ENCODE measurements at places on chromosomes 12 and 14.

GRCh38 chr14:104352493-104353220 is 214.3 kb downstream of the KIF26A start:
- DNase-seq, result no peak

- no peak for DNase-seq
Observed at GRCh38 chr14:80669426-80669825, 272.1 kb downstream of the CEP128 start.

GRCh38 chr12:130611026-130611905 is 104.8 kb downstream of the RIMBP2 start:
- no peak for DNase-seq

DNA sequence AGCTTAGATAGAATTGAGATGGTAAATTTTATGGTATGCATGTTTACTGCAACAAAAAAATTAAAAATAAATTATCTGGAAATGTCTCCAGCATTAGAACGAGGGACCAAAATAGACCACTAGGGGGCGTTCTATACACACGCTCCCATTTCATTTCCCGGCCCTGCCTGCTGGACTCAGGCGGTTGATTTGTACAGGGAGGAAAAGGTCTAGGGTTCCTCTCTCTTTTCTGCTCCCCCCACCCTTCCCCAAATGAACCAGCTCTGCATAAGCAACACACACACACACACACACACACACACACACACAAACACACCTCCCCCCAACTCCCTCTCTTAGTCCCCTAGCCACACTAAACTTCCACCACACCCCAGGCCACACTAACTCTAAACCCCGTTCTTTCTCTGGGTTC is 7.8 kb upstream of the DTX1 start:
- peak; percentile 76 for DNase-seq

DNA sequence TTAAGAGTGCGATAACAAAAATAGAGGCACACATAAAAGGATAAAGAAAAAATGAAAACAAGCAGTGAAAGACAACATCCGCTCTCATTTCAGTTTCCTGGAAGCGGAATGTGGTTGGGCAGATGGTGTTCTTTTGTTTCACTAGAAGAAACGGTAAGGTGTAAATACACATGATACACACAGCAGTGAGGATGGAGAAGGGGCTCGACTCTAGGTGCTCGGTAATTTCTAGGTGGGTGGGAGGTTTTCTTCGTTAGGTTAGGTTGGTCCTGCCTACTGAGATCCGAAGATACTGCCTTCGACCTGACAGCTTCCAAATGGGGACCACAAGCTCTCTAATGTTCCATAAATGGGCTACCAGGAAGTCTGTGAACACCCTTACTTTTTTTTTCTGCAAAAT is 1082.5 kb downstream of the BCL11B start:
- DNase-seq, result no peak

- no peak for DNase-seq
Observed at GRCh38 chr14:71532344-71532743, 399.9 kb upstream of the RGS6 start.

DNA sequence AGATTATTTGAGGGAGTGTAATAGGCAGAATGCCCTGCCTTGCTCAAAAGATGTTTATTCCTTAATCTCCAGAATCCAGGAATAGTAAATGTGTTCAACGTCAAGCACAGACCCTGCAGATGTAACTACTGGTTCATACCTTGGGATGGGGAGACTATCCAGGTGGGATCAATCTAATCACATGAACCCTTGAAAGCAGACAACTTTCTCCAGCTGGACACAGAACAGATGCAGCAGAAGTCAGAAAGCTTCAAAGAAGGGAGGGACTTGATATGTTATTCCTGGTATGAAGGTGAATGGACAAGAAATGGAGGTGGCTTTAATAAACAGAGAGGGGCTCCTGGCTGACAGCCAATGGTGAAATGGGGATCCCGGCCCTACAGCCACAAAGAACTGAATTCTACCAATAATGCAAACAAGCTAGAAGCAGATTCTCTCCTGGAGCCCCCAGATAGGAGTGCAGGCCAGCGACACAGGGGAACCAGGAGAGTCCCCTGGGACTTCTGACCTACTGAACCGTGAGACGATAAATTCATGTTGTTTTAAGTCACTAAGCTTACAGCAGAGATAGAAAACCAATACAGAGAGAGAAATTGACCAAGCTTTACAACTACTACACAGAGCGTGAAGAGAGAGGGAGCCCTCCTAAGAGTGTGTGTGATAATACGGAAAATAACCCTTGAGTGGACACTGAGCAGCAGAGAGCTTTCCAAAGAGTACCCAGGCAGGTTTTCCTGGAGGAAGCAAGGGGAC is 133.5 kb upstream of the TMEM132C start:
- no peak for DNase-seq

GRCh38 chr12:50689437-50689836 is 74.5 kb upstream of the ATF1 start:
- DNase-seq, result peak; percentile 16

DNA sequence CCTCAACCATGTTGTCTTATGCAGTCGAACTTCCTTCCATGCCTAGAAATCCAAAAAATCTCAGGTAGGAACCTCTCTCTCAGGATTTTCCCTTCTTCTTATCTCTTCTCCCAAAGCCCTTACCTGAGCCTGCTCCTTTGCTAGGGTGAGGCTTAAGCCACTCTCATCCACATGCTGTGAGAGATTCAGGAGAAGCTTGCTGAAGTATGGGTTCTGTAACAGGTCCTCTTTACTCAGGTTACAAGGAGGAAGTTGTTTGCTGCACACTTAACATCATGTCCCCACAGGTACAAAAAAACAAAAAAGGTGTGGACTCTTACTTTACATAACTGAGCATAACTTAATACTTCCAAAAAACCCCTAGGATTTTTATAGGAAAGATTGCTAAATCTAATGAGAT is 4.5 kb downstream of the HAUS4 start:
- no peak for DNase-seq

DNA sequence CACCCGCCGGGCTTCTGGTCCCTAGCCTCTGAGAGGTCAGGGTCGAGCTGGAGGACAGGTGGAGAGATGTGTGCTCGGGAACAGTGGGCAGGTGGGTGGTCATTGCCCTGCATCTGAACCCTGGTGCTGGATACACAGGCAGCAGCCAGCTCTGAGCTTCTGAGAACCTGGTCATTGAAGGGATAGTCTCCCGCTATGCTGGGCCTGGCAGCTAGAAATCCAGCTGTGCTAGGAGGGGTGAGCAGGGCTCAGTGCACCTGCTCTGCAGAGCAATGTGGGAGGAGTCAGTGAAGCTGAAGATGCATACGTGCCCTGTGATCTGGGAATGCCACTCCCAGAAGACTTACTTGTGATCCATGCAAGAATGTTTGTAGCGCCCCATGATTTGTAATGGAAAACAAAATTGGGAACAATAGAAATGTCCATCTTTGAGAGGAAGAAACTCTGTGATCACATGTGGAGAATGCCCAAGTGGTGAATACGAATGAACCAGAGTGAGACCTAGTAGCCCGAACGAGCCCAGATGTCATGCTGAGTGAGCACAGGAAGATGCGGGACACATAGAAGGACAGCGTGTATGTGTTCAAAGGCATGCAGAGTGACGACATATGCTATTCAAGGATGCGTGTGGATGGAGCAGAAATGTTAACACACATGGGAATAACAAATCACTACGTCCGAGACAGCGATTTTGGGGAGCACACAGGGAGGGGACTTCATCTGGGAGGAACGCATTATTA is 63.4 kb downstream of the AACS start:
- no peak for DNase-seq

- DNase-seq, result no peak
Observed at GRCh38 chr12:14844401-14844800, 1.1 kb upstream of the ART4 start.

- no peak for DNase-seq
Observed at GRCh38 chr14:93116676-93117200, 1.0 kb upstream of the ITPK1 start.

- no peak for DNase-seq
Observed at GRCh38 chr14:89753828-89754412, 200.6 kb downstream of the EFCAB11 start.

DNA sequence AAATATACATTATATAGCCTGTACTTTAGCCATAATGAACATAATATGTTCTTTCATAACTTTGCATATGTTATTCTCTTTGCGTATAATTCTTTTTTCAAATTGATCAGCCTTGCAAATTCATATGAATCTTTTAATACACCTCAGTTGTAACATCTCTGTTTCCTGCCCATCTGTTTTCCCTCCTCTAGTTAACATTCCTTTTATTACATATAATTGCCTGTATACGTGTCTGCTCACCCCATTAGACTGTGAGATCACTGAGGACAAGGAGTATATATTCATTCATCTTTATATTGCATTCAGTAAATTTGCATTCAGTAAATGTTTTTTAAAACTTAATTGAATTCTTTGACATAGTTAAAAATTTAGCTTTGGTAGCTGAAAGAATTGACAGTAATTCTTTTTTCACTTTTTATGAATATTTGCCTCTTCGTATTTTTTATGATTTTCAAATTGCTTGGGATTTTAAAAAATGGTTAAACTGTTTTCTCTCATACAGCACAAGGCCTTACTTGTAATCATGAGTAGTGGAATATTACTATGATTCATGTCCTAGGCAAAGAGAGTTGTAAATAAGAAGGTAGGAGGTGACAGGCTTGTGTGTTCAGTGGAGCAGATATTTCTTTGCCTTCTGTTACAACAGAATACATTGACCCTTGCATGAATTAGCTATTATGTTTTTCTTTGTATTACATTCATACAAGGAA is 32.8 kb upstream of the KLHL42 start:
- DNase-seq, result no peak

GRCh38 chr12:53735556-53735955 is 8.3 kb upstream of the CALCOCO1 start:
- DNase-seq, result no peak

- DNase-seq, result peak; percentile 20
Observed at GRCh38 chr14:33184587-33184986, 245.9 kb downstream of the NPAS3 start.

DNA sequence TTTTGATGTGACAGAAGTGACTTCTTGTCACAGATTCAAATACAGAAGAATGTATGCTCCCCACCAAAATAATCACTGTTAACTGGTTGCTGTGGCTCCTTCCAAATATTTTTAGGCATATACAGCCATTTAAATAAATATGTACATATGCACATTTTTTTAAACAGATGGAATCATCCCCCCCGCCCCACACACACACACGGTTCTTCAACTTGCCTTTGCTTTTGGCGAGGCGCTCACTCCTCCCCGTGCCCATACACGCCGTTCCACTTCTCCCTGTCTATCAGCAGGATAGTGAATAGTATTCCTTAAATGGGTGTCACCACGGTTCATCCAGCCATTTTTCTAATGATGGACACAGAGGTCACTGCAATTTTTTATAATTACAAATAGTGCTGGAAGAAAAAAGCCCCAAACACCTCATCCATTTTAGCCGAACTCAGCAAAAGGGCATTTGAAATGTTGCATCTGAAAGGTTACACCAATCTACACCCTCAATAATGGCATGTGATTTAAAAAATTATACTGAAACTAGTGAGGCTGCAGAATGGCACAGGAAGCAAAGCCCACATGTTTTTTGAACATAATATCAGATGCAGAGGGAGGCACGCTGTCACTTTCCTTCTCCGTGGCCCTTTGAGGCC is 39.2 kb upstream of the MEG3 start:
- DNase-seq, result no peak

- DNase-seq, result peak; percentile 26
Observed at GRCh38 chr14:93736378-93737014, 51.8 kb downstream of the PRIMA1 start.

DNA sequence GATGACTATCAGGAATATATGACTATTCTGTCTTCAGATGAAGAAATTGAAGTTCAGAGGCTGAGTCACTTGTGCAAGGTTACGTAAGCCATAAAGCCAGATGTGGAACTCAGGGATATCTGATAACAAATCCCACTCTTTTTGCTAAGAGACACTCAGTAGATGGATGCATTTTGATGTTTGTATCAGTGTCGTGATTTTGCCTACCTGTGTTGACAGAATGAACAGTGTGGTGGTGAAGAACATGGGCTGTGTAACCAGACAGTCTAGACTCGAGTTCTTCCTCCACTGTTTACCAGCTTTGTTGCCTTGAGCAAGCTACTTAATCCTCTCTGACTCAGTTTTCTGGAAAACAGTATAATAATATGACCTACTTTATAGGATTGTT is 93.9 kb downstream of the DAAM1 start:
- DNase-seq, result no peak

DNA sequence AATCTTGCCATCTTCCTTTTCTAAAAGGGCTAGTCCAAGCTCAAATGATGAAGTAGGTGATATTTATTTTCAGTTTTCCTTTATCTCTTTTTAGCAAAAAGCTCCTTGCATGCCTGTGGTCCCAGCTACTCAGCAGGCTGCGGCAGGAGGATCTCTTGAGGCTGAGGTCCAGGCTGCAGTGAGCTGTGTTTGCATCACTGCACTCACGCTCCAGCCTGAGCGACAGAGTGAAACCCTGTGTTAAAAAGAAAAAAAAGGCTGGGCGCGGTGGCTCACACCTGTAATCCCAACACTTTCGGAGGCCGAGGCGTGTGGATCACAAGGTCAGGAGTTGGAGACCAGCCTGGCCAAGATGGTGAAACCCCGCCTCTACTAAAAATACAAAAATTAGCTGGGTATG is 5.0 kb downstream of the TMEM116 start:
- no peak for DNase-seq

DNA sequence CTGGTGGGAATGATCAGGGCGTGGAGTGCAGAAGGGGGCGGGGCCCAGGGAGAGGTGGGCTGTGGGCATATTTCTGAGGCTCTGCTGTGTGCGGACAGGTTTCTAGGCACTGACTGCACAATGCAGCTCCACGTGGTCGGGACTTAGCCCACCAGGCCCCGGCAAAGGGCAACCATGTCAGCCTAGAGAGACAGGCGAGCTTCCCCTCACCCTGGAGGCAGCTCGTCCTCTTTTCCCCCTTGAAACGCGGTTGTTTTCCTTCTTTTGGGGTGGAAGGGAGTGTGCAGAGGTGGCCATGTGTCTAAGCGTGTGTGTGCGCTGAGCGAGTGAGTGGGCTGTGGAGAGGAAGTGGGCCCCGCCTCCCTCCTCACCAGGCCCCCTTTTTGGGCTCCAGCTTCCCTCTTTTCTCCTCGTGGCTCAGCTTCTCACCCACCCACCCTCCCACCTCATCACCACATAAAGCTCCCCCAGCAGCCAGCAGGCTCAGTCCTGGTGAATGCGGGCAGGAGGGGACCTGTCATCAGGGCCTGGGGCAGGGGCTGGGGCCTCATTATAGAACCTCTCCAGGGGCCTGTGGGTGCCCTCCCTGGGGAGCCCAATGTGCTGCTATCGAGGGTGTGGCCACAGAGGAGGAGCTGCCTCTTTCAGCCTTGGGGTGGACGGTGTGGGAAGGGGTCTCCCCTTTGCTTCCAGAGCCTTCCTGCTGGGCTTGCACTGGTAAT is 22.0 kb downstream of the LRTM2 start:
- peak; percentile 4 for DNase-seq

DNA sequence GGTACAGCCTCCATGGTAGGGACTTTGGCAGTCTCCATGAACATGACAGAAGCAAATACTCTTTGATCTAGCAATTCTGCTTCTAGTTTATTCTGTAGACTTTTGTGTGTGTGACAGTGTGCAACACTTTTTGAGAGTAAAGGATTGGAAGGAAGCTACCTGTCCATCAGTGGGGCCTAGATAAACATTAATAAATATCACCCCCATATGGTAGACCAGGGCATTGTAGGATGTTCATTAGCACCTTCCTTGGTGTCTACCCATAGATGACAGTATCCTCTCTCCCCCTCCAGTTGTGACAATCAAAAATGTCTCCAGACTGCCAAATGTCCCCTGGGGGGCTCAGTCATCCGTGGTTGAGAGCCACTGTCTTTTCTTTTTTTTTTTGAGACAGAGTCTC is 10.8 kb downstream of the SNRNP35 start:
- no peak for DNase-seq
